ENCODE measurements at places on chromosomes 11 and 22.

DNA sequence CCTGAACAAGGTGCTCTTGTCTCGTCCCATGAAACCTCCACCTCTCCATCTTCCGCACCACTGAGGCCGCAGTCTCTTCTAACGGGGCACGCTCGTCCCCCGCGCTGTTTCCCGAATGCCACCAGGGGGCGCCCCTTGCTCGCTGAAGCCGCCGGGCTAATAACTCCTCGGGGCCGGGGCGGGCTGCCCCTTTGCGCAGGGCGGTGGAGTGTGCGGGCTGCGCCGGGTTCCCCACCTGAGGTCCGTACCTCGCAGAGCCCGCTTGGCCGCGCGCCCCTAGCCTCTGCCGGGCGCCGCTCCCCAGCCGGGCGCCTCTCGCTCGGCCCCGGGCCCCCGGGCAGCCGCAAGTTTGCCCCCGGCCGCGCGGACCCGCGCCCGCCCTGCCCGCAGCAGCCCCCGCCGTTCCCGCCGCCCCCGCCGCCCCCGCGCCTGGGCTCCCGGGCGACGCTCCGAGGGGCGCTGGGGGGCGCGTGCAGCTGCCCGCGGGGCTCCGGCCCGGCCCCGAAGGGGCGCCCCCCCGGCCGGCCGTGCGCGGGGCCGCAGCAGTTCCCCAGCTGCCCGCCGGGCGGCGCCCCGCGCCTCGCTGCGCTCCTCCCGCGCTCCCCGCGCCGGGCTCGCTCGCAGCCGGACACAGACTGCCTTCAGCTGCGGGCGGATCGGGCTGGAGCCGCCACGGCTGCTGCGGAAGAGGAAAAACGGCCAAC, at the start of gene GRIK4:
Gene GRIK4 (plus strand): TSS at position 633 of the 704 bp plus-strand sequence. CDS start 148,571 bp downstream, outside the sequence.
- DNase-seq, result peak; percentile 64

DNA sequence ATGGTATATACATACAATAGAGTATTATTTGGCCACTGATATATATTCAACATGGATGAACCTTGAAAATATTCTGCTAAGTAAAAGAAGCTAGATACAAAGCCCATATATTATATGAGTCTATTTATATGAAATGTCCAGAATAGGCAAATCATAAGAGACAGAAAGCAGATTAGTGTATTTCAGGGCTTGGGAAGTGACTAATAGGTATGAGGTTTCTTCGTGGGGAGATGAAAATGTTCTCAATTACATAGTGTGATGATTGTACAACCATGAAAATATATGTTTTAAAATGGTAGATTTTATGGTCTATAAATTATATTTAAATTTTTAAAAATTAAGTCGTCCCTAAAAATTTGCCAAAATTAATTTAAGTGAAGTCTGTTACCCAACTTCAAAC, 92.2 kb downstream of the STK33 start:
- DNase-seq, result no peak

GRCh38 chr22:50439871-50440331, 34.9 kb downstream of the SBF1 start:
- DNase-seq, result no peak

DNA sequence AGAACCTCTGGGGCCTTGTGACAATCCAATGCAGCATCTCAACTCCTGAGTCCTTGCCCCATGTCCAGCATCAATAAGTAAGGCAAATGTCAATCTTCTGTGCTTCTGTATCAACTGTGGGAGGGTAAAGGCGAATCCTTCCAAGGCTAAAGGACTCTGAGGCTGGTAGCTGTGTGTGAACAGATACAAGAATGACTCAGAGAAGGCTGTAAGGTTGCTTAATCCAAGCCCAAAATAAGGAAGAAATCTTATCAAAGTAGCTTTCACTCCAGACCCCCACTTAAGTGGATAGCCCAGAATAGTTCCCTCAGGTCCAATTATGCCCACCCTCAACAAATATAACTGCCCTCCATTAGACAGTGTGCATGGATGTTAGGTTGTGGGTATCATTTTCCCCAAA, 28.1 kb upstream of the SCGB1A1 start:
- no peak for DNase-seq

DNA sequence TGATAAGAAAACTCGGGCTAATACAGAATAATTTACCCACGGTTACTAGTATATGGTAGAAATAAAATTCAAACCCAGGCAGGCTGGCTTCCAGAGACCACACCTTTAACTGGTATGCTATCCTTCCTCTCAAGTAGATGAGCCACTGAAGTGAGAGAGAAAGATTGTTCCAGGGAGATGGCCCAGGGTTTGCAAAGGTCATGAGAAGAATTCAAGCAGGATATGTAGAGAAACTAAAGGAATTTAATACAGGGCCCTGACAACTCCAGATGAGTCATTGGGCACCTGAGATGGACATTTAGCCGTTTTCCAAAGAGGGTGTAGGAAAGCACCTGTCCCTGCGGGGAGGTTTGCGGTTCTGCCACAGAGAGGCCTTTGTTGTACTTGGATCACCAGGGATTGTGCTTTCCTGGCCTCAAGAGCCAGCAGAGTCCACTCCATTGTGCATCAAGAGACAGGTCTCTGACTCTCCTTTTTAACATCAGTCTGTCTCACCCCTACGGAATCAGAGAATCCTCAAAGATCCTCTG, 152.7 kb upstream of the BLID start:
- DNase-seq, result no peak

GRCh38 chr11:199004-199581, 6.2 kb downstream of the SCGB1C1 start:
- DNase-seq, result no peak

- no peak for DNase-seq
Observed at GRCh38 chr11:6610591-6610990, 1.4 kb downstream of the TAF10 start.

DNA sequence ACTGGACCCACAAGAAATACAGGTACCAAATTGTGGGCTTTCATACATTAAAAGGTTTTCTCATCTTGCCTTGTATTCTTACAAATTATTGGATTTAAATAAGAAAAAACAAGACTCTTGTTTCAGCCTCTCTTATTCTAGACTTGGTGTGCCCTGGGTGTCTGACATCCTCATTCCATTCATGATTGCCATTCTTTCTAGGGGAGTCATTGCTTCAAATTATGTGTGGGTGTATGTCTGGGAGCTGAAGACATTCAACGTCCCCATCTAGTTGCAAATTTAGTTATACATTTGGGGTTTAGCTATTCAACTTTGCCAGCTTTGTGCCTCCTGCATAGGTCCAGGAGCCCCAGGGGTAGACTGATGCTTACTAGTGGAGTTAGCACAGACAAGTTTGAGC, 18.1 kb downstream of the MAML2 start:
- DNase-seq, result peak; percentile 82

DNA sequence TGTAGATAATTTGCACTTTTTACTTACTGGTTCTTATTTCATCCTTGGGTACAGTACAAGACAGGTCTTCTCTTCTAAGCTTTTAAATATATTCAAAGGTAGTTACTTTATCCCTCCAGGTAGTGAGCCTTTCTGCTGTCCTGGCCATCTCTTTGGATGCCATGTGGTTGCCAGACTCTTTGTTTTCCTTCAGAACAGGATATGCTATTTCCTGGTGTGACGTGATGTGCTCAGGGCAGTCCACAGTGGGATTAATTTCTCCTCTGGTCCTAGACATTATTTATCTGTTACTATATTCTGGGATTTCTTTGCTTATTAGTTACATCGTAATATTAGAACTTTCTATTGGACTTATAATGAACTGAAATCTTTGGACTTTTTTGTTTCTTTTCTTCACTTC, 63.7 kb downstream of the PPP6R3 start:
- DNase-seq, result no peak

DNA sequence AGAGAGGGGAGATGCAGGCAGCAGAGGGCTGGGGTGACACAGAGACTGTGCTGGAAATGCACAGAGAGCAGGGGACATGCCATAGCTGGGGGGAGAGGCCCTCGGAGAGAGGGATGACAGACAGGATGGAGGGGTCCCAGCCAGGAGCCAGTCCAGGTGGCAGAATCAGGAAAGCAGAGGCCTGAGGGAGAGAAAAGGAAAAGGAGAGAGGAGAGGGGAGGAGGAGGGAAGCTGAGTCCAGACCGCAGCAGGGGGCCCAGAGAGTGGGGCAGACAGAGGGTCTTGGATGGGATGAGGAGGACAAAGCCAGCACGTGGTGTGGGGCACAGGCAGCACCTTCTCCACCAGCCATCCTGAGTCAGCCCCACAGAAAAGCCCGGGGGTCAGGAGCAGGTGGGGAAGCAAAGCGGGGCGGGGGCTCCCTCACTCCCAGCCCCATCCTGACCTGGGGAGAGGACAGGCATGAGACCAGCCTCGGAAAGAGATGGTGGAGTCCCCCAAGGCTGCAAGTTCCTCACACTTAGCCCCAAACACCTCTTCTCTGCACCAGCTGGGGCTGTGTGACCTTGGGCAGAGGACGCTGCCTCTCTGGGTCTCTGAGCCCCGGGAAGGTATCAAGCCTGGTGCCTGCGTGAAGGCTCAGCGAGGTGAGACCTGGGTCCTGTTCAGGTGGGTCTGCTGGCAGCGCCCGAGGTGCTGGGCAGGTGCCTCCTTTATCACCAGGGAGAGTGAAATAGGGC, 48.0 kb downstream of the IGLL1 start:
- DNase-seq, result no peak

- DNase-seq, result no peak
Observed at GRCh38 chr11:92531065-92531739, 306.6 kb downstream of the FAT3 start.

DNA sequence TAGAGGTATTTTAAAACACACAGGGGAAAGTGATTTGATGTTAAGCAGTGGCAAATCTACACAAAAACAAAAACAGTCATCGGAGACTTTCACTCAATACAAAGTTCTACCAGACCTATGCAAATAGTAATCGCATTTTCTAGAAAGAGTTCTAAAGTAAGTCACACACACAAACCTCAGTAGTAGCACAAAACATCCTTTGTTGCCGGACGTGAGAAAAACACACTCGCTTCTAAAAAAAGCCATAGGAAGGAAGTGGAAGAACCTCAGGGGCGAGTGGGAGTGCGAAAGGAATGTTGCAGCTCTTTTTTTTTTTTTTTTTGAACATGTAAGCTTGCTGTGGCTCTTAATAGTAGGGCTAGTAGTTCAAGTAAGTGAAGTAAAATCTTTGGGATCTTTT, 88.9 kb downstream of the MAML2 start:
- DNase-seq, result no peak

DNA sequence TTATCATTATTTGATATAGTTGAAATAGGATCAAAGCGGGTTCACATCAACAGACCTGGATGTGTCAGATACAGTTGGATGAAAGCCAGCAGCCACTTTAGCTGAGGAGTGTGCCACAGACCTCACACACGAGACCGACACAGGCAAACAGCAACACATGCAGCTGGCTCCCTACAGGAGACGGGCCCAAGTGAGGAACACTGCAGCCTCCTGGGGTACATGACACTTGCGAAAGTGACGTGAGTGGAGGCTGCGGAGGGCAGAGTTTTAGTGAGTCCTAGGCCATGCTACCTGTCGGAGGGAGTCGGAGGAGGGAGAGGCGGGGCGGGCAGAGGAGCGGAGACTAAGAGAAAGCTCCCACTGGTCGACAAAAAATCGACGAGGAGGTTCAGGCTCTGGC, 100.9 kb upstream of the BID start:
- DNase-seq, result no peak

DNA sequence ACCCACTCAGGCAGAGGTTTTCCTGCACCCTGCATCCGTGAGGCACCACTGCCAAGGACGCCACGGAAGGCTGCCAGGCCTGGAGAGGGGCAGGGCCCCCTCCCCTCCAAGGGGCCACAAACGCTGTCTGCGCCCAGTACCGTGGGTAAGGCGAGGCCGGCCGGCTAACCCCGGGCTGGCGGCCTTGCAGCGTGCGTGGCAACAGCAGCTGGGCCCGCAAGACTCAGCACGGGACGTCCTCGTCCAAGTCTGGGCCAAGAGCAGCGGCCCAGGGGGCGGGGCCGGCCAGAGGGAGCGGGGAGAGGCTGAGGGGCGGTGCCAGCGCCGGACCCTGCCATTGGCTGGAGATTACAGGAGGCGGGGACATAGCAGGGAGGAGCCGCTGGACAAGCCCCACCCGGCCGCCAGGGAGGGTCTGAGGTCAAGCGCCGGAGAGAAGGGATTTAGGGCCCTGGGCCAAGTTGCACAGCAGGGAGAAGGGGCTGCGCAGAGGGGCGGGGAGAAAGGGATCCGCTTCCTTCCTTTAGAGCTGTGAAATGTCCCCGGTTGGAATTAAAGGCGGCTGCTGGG, 16.0 kb downstream of the SLC43A1 start:
- DNase-seq, result peak; percentile 87

DNA sequence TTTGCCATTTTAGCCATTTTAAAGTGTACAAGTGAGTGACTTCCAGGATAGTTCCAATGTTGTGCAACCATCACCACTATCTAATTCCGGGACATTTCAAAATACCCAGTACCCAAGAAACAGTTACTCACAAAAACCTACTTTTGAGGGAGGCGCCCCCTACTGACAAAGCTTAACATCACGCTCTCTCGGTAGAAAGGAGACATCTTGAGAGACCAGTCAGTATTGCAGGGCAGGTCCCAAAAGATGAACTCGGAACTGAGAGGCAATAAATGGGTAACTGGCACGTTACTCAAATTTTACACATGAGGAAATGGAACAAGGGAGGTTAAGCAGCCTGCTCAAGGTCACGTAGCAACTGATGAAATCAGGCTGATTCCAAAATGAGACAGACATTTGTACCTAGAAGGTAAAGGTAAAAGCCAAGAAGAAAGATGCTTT, 50.0 kb upstream of the POU2AF1 start:
- peak; percentile 84 for DNase-seq

DNA sequence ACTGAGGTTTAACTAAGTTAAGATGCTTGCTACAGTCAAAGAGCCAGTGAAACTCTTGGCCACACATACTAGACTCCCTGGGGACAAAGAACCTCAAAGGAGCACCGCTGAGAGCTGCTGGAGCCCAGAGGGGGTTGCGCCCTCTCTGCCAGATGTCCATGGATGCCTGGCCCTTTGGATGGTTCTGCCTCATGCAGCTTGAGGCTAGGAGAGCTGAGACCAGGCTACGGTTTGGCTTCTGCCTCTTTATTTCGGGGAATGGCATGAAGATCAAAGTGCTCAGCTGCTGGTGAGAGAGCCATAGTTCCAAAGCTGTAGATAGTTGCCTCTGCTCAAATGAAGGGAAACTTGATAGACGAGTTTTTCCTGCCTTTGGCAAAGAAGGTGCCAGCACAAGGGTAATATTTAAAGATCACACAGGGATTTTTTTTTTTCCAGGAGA, 43.0 kb downstream of the RASSF10 start:
- DNase-seq, result no peak

DNA sequence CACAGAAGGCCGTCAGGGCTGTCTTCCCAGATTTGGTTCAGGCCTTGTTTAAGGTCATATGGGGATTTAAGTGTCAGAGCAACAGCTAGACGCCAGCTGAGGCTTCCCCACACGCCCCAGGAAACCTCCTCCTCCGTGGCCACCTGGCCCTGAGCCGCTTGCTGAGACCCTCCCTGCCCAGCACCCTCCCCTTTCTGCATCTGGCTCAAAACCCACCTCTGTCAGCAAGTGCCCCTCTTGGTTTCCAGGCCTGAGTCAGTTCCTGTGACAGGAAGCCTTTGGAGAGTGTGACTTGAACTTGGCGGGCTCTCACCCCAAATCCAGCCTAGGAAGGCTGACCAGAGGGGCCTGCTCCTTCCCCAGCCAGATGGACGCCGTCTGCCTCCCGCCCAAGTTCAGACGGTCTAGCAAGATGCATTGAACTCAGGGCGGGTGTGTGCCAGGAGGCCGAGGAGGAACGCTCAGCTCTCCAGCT, 561 bp downstream of the FXYD2 start:
- DNase-seq, result peak; percentile 53
